ENCODE measurements at places on chromosomes 7 and 10.

- no peak for DNase-seq
Measured at GRCh38 chr7:88546808-88547207, 212.7 kb upstream of the ZNF804B start.

DNA sequence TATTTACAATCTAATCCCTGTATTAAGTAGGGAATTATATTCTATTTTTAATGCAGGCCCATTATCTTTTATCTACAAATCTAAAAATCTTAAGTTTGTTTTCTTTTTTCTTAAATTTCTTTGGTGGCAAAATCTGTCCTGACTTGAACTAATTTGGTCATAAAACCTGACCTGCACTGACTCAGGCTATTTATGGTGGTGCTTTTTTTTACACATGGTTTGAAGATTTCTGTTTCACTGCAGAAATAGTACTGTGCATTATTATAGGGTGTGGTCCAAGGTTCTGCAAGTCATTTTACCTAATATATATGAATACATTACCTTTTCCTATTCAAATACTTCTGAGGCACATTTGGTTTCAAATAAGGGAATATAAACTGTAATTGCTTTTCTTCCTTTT lies 137.0 kb downstream of the CD36 start:
- DNase-seq: no peak

GRCh38 chr7:123505221-123505620 lies 29.2 kb downstream of the IQUB start:
- DNase-seq: no peak

DNA sequence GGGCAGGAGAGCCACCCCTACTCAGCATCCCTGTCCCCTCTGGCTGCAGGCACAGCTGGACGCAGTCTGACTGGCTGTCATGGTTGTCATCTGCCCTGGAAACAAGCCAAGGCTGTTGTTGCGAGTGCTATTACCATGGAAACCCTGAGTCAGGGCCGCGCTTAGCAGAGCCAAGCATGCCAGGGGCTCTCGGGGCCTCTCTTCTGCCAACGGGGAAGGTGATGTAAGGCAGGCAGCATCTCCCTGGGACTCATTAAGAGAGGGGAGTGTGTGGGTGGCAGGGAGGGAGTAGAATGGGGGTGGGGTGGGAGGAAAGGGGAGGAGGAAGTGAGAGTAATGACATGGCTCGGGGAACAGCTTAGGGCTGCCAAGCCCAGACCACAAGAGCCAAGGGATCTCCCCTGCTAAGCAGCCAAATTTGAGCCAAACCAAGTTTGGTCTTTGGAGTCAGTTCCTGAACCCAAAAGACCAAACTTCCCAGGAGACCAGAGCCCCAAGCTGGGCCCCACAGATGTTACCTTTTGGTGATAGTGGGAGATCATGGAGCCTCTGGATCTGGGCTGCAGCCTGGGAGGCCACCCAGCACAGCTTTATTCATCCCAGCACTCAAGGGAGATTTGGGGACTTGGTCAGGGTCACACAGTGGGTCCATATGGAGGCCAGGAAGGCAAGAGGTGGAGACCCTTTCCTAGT lies 67.6 kb downstream of the TMEM130 start:
- peak; percentile 59 for DNase-seq

- no peak for DNase-seq
Measured at GRCh38 chr7:36305648-36306047, 84.0 kb upstream of the ANLN start.

- no peak for DNase-seq
Measured at GRCh38 chr7:134771889-134772288, 7.5 kb upstream of the CALD1 start.

GRCh38 chr10:60970526-60970925 lies 26.5 kb upstream of the RHOBTB1 start:
- DNase-seq: no peak

DNA sequence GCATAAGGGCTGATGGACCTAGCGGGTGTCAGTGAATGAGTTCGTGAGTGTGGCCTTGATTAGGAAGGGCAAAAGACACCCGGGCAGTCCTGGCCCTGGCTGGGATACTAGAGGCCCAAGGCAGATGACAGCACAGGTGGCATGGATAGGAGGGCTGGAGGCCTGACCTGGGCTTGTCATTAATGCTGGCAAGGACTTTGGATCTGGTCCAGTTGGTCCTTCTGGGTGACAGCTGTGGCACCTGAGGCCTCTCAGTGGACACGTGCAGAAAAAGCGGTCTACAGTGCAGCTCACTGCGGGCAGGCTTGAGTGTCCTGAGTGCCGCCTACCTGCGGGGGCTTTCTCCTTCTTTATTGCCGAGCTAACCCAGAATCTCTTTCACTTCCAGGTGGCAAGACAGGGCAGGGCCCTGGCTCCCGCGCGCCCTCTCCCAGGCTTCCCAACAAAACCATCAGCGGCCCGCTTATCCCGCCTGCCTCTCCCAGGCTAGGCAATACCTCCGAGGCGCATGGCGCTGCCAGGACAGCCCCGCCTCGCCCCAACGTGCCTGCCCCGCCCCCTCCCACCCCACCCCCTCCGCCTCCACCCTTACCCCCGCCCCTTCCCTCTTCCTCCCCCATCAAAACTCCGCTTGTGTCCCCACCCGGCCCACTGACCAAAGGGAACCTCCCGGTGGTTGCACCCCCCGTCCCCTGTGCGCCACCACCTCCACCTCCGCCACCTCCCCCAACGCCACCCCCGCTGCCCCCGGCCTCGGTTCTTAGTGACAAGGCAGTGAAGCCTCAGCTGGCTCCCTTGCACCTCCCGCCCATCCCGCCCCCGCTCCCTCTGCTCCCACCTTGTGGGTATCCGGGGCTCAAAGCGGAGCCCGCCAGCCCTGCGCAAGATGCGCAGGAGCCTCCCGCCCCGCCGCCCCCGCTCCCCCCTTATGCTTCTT lies 77.4 kb downstream of the WIPF3 start:
- peak; percentile 29 for DNase-seq

- DNase-seq: no peak
Measured at GRCh38 chr7:155259866-155260497, 37.7 kb upstream of the INSIG1 start.

- no peak for DNase-seq
Measured at GRCh38 chr7:139417478-139417877, 57.8 kb downstream of the LUC7L2 start.

- DNase-seq: no peak
Measured at GRCh38 chr10:96400465-96400864, 41.7 kb upstream of the OPALIN start.

DNA sequence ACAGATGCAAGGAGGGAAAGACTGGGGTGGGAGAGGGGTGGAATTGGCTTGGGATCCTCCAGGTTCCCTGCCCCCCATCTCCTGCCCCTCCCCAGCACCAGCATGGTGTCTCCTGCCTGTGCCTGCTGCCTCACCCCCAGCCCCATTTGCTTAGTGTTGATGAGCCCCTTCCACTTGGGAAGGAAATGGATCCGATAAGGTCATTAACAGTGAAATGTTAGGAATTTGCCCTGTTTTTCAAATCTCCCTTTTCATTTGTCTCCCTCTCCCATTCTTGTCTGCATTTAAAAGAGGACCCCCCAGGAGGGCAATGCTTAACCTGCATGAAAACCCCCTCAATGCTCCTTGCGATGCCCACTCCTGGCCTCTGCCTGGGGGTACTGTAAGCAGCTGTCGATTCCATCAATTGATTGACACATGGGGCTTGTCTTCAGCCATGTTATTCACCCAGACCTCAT lies 51.5 kb downstream of the HK1 start:
- no peak for DNase-seq

- DNase-seq: no peak
Measured at GRCh38 chr10:97585439-97585811, 1.2 kb downstream of the HOGA1 start.

DNA sequence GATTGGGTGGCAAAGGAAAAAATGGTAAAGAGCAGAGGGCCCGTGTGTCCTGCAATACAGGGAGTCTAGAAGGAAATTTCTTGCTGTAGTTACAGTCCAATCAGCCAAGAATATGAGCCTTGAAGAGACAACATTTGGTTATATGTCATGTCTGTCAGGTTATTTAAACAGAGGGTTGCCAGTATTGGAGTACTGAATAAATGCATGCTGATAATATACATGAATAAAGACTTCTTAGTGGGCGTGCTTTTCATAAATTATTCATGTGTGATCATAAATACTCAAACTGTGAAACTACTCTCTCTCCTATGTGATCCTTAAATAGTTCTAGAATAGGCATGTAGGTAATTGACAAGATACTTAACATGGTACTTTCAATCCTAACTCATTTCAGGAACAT lies 249.0 kb downstream of the CRPPA start:
- DNase-seq: no peak

DNA sequence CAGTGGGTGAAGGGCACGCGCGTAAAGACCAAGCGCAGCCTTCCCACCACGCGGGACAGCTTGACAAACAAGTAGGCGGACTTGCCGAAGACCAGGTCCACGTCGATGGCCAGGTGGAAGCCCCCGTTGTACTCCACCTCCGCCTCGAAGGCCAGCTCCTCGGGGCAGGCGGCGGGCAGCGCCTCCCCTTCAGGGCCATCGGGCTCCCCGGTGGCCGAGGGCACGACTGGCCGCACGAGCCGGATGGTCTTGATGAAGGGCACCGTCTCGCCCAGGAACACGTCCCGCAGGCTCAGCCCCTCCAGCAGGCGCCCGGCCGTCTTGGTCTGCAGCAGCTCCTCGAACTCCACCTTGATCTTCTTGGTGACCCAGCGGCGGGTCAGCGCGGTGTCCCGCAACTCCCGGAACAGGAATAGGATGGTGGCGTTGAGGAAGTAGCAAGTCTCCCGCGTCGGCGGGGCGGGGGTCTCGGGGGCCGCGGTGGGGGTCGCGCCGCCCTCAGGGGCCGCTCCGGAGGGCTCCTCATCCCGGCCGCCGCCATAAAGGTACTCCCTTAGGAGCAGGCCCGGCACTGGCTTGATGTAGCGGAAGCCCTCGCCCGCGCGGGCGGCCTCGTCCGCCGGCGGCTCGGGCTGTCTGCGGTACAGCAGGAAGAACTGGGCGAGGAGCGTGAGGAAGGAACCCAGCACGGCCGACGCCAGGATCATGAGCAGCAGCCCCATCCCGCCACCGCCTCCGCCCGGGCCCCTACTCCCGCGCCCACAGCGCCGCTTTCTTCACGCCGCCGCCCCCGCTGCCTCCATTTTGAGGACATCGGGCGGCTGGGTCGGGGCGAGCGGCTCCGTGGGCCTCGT lies 507 bp downstream of the PDZD8 start:
- DNase-seq: peak; percentile 47

- no peak for DNase-seq
Measured at GRCh38 chr10:74179111-74179710, 28.2 kb downstream of the ADK start.

DNA sequence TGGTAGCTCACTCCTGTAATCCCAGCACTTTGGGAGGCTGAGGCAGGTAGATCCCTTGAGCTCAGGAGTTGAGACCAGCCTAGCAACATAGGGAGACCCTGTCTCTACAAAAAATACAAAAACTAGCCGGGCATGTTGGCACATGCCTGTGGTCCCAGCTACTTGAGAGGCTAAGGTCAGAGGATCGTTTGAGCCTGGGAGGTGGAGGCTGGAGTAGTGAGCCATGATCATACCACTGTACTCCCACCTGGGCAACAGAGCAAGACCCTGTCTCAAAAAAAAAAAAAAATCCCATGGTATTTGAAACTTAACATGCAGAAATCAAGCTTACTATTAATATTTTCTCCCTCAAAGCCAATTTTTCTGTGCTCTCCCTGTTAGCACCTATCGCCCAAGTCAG lies 5.9 kb downstream of the SFXN2 start:
- no peak for DNase-seq

- no peak for DNase-seq
Measured at GRCh38 chr7:158272509-158273137, 315.0 kb downstream of the PTPRN2 start.
